ENCODE measurements at places on chromosomes 7 and 10.

GRCh38 chr7:102992938-102993717 is 80.3 kb downstream of the LRRC17 start:
- no peak for DNase-seq

GRCh38 chr10:24435374-24435773 is 226.4 kb downstream of the KIAA1217 start:
- no peak for DNase-seq

DNA sequence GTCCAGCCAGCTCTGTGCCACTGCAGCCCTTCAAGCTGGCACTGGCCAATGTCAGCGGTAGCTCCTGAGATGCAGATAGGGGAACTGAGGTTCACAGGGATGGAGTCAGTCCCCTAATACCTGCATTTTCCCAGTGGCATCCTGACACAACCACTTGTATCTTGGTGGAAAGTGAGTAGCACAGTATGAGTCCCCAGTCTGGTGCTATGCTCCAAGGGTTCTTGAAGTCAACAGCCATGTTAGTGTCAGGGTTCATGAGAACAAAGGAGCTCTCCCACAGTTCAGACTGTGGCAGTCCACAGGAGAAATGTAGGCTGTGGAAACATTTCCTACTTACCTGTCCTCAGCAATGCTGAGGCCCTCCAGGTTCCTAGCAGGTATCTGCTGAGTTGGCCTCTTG is 115.5 kb downstream of the ZNF736 start:
- DNase-seq, result no peak

GRCh38 chr10:42801135-42801534 is 18.5 kb downstream of the BMS1 start:
- DNase-seq, result no peak

GRCh38 chr10:109203646-109204353 is 719.5 kb downstream of the XPNPEP1 start:
- no peak for DNase-seq

DNA sequence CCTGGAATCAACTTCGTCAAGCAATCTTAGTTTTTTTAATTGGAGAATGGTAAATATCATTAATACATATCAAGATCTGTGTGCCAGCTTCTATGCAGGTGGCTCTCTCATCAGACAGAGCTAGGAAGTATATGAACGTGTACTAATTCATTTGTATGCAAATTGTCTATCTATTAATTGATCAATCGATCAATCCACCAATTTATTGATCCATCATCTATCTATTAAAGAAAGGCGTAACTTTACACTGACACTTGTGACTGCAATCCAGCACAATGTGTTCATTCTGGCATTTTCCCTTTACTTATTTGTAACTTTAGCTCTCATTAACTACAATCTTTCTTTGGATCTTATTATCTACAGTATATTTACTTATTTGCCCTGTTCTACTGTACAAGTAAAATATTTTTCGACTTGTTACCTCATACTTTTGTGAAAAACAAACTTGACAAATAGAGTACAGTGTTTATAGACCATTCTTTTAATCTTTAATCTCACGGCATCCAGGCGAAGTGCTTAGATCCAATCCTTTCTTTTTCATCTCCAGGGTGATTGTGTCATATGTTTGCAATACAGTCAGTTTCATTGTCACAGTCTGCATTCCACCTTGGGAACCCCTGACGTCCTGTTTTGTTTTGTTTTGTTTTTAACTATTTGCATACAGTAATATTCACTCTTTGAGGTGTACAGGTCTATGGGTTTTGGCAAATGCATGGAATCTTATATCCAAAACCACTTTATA is 22.0 kb upstream of the GHRHR start:
- DNase-seq, result no peak

DNA sequence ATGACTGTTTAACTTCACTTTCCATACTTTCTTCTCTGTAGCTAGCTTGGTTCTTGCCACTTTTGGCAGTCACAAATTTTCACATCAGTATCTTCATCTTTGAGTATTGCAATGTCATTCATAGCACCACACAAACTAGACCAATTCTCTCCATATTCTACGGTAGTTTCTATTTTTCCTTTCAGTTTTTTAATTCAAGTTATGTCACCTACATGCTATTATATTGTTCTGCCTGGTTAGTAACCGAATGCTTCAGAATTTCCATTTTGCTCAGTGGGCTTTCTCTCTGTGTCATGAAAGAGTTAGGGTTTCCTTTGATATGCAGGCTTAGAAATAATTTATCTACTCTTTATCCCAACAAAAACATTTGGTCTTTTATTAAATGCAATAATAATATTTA is 896.5 kb downstream of the GATA3 start:
- no peak for DNase-seq

- peak; percentile 46 for DNase-seq
Observed at GRCh38 chr7:91034459-91035368, 229.5 kb upstream of the FZD1 start.

DNA sequence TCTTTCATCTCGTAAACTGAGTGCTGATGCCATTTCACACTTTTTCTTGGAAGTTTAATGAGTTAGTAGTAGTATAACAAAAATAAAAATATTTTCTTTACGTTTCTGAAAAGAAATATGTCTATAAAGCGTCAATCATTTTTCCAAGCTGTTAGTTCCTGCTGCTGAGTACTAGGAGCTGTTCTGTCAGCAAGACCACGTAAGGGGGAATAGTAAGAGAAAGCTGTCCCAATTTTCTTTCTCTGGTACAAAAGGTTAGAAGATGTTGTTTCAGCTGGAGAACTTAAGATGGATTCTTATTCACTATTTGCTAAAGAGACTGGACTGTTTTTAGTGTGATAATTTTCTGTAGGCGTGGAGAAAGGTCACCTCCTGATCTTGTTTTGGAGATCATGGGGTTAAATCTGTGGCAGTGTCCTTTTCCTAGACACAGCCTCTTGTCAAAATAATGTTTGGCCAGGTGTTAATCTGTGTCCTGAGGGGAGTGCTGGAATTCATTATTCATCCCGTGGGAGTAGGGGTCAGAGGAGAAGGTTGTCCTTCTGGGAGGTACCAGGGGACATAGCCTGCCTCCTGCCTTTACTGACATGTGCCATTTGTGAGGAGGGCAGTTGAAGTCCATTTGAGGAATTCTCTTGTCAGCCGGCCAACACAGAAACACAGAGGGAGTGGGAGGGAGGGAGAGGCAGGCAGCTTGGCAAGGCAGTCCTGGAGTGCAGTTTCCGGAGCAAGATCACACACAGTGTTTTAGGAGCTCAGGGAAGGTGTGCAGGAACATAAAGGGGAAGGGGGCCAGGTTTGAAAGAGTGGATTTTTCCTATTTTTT is 368.7 kb downstream of the AUTS2 start:
- DNase-seq, result no peak

DNA sequence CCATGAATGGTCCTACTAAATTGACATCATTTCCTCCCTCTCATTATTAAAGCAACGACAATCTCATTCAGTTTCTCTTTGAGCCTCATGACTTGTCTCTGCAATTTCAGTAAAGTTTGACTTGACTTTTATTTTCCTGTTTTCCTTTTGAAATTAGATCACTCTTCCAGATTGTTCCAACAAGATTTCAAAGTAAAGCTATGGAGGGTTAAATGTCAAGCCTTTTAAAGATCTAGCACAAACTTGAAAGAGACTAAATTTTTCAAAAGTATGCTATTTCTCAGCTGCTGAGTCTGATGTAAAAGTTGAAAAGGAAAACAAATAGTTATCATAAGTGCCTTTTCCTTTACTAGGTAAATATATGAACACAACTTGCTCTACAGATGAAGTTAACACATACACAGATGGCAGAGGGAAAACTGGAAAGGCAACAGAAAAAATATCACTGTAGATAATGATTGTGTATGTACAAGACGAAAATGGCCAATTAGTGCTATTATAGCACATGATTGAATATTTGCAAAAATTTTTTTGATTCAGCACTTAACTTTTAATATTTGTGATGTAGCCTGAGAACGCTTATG is 200.6 kb downstream of the WDR11 start:
- no peak for DNase-seq

DNA sequence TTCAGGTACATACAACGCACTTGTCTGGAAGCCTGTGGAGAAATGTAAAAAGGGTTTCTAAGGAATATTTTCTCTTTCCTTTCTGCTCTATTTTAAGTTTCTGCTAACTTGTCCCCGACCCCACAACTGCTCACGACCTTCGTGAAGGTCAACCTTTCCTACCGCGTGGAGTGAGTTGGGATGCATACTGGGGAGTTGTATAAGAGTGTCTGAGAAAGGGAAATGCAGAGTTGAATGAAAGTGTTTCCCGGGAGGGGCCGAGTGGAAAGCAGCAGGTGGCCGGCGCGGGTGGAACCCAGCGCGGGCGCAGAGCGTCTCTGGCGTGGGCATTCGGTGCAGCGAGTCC is 17.9 kb upstream of the ACBD5 start:
- DNase-seq, result no peak

- DNase-seq, result no peak
Observed at GRCh38 chr7:85757348-85757747, 570.5 kb upstream of the SEMA3D start.
